CD8-positive, alpha-beta T cell (primary cell): ENCODE measurements at places on chromosomes 6 and 20. TPM values are rescaled to one million over a fixed set of nuclear protein-coding genes. Genes with fewer than 3 reads are reported as not detected.

- no peak for DNase-seq
These were observed 192.7 kb upstream of the TFAP2D start for GRCh38 chr6:50520326-50521266.

- no peak for DNase-seq
These were observed 158.7 kb downstream of the RNGTT start for GRCh38 chr6:88804701-88805100.

DNA sequence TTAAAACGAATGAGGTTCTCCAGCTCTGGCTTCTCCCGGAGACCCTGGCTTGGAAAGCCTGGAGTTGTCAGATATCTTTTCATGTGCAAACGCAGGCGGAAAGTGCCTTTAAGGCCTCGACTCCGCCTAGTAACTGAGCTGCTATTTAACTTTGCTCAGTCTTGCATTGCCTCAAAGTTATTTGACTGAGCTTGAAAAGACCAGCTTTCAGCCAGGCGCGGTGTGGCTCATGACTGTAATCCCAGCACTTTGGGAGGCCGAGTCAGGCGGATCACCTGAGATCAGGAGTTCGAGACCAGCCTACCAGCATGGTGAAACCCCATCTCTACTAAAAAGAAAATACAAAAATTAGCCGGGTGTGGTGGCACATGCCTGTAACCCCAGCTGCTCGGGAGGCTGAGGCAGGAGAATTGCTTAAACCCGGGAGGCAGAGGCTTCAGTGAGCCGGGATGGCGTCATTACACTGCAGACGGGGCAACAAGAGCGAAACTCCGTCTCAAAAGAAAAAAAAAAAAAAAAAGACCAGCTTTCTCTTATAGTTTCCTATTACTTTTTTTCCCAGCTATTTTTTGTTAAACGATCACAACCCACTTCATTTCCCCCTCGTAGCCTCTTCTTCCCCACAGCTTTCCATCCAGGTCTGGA, 1.9 kb downstream of the GCNT2 start:
- DNase-seq = no peak

DNA sequence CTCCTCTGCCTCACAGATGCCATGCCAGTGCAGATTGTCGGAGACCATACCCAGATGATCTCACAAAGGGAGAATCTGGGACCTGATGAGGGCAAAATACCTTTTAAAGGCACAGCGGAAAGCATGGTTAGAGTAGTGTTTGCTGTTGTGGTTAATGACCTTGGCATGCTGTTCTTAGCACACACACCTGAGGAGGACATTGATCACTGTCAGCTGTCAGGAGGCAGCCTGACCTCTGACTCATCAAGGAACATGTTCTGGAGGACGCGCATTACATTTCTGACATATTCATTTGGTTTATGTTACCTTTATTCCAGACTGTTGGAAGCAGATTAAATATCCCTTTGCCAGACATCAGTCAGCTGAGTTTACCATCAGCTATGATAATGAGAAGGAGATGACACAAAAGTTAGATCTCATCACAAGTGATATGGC, 57.1 kb downstream of the GOPC start:
- DNase-seq = no peak

GRCh38 chr20:51596668-51597388, 54.3 kb upstream of the NFATC2 start:
- no peak for DNase-seq

- no peak for DNase-seq
These were observed 311.8 kb downstream of the CD83 start for GRCh38 chr6:14429396-14429795.

- DNase-seq = no peak
These were observed 31.1 kb downstream of the BRPF3 start for GRCh38 chr6:36227379-36228228.

- no peak for DNase-seq
These were observed 74.7 kb downstream of the MRPL14 start for GRCh38 chr6:44052419-44053023.

- DNase-seq = no peak
These were observed 13.8 kb upstream of the TIAM2 start for GRCh38 chr6:154981079-154981870.

DNA sequence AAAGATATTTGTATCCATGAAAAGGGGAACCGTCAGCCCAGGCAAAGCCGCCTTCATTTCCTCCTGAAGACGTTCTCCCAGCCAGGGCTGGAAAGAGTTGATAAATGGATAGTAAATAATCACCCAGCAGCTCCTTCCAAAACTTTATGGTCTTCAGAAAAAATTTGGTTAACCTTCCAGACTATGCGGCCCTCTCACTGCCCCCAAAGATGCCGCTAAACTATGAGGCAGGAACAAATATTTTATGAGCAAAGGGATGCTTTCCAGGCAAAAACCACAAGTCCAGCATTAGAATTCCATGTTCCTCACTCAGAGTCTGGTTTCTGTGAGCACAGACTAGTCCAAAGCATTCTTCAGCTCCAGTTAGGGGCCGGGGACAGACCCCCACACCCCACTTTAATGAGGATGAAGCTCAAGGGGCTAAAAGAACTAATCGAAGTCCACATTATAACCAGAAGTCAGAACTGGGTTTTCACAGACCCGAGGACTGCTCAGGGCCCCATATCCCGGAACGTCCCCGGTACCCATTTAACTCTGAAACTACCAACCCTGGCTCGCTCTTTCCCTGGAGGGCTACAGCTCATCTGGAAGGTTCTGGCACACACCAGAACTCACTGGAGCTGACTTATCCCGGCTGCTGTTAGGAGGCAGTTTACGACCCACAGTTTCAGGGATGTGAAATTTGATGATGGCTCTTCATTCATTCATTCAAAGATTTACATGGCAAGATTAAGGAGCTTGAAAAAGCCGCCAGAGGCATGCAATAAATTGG, 29.4 kb downstream of the BMP7 start:
- no peak for DNase-seq

DNA sequence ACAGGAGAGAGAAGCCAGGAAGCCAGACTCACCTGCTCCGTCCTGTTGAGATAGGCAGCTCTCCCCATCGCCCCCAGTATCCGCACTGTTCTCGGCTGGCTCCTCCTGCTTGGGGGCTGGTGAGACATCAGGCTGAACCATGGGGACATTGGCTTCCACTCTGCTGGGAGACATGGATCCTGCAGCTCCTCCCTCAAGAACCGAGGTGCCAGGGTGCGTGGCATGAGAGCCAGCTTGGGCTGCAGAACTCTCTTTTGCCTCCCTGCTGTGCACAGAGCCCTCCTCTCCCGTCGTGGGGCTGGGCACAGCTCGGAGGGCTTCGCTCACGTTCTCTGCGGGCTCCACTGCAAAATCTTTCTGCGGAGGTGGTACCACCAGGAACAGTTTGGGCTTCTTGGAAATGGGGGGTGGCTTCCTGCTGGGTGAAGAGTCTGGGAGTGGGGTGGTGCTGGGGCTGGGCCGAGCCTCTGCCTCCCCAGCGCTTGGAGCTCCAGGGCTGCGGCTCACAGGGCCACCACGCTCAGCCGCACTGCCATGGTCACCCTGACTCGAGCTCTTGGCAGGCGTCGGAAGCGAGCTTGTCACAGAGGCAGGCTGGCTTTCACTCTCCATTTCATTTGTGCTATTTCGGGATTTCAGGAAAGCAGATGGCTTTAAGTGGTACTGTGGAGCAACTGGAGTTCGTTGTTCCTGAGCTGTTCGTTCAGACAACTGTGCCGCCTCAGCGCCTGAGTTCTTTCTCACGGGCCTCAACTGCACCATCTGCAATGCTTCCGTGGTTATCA, 26.5 kb downstream of the HEBP2 start:
- DNase-seq = no peak

GRCh38 chr6:166556336-166556735, 30.1 kb downstream of the RAMACL start:
- no peak for DNase-seq

FGD2 gene
- 0.83 TPM for total RNA-seq
